ENCODE measurements at places on chromosomes 7 and 10.
A peak's percentile ranks its signal among the peaks of the same experiment; 100 is the strongest.

- no peak for DNase-seq
Observed at GRCh38 chr10:86261470-86261869, 105.1 kb downstream of the GRID1 start.

DNA sequence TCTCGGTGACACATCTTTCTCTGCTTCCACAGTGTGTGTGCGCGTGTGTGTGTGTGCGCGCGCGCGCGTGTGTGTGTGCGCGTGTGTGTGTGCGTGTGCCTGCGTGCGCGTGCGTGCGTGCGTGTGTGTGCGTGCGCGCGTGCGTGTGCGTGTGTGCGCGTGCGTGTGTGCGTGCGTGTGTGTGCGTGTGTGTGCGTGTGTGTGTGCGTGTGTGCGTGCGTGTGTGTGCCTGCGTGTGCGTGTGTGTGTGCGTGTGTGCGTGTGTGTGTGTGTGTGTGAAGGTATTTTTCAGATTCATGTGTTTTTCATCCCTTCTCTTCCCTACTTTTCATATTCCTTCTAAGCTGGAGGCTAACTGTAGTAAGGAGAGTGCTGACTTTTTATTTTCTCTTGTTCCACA, 148.4 kb downstream of the CREB5 start:
- DNase-seq, result no peak

- peak; percentile 4 for DNase-seq
Observed at GRCh38 chr10:93711891-93712290, 9.5 kb upstream of the FRA10AC1 start.

GRCh38 chr10:77401683-77402082, 235.9 kb downstream of the KCNMA1 start:
- DNase-seq, result no peak

GRCh38 chr10:125209591-125210355, 49.4 kb upstream of the CTBP2 start:
- peak; percentile 68 for DNase-seq

DNA sequence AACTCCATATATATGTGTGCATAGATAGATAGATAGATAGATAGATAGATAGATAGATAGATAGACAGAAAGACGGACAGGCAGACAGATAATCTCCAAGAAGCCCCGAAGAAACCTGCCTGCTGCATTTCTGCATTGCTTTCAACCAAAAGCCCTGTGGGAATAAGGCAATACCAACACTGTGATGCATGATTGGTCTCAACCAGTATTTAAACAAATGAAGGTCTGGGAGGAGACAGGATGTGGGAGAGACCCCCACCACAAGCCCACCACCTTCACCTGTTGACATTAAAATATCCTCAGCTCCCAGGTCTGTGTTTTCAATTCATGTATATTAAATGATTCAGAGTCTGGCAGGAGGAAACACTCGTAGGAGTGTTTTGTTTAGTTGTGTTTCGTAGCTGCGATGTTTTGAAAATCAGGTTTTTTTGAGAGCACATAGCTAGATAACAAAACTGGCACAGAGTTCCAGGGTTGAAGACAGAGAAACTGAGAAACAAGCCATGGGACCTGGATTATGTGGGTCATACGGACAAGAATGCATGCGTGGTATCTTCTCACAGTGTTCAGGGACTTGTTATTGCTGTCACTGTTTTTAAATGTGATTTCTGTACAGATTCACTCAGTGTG, 200.7 kb upstream of the AHR start:
- DNase-seq, result no peak

DNA sequence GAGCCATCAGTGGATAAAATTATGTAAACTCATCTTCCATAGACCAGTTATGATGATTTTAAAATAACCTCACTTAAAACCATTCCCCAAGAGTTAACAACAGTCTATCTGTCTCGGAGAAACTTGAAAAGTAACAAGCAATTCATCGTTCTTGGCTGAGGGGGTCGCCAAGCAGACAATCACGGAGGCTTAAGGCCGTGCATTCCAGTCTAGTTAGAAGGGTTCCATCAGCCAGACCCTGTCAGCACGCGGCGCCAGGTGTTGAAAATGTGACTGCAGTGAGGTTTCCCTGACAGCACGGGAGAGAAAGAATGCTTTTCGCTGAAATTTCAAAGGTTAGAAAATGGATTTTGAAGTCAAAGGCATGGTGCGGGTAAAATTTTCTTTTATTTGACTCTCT, 1025.0 kb upstream of the CELF2 start:
- no peak for DNase-seq

GRCh38 chr7:28410628-28411531, 1.4 kb upstream of the CREB5 start:
- DNase-seq, result peak; percentile 10

- DNase-seq, result no peak
Observed at GRCh38 chr10:26799342-26799741, 61.4 kb downstream of the ABI1 start.

DNA sequence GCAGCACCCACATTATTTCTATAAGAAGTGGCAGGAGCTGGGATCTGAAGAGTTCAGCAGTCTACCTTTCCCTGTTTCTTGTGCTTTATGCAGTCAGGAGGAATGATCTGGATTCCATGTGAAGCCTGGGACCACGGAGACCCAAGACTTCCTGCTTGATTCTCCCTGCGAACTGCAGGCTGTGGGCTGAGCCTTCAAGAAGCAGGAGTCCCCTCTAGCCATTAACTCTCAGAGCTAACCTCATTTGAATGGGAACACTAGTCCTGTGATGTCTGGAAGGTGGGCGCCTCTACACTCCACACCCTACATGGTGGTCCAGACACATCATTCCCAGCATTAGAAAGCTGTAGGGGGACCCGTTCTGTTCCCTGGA, 874 bp upstream of the RBP3 start:
- no peak for DNase-seq

DNA sequence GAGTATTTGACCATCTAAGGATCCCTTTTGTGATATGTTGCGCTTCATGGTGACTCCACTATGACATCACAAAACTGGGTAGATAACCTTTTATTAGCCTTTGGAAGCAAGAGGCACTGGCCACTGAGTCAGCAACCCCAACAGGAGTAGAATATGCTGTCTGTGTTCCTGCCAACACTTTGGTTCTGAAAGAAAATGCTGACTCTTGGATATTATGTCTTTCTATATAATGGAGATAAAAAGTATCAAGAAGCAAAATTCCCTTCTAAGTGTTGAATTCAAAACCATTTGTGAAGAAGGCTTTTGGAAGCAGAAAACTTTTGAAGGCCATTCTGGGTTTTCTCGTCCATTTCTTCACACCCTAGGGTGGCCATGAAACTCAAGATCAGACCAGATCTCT, 346.2 kb upstream of the LRGUK start:
- no peak for DNase-seq

GRCh38 chr7:155362380-155363145, 64.9 kb downstream of the INSIG1 start:
- no peak for DNase-seq

DNA sequence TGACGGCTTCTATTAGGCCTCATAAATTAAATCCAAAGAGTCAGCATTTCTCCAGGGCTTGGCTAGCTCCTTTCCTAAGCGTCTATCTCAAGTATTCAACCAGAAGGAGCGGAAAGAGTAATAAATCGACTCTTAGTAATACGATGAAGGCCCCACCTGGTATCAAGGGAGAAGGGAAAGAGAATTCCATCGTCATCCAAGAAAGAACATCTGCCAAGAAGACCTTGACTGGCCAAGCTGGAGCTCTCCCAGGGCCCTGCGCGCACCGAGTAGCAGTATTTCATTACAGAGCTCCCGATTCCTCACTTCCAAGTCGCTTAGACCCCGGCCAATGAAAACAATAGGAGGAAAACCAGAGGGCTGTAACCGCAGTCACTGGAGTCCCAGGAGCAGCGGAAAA, 178.0 kb upstream of the FRMD4A start:
- no peak for DNase-seq

DNA sequence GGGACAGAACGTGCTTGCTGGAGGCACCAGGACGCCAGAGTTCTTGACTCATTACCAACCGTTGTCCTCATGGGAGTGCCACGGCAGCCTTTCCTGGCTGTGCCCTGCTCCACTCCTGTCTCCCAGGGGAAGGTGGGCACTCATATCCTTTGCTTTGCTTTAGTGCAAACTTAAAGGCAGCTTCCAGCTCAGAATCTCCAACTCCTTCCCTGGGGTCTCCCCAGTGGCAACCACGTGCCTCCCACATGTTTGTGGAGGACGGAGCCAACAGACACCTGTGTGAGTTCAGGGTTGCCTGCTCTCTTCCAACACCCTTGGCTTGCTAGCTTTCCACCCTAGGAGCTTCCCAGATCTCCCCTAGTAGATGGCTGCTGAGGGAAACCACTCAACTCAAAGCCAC, 52.0 kb upstream of the HMX3 start:
- DNase-seq, result no peak

DNA sequence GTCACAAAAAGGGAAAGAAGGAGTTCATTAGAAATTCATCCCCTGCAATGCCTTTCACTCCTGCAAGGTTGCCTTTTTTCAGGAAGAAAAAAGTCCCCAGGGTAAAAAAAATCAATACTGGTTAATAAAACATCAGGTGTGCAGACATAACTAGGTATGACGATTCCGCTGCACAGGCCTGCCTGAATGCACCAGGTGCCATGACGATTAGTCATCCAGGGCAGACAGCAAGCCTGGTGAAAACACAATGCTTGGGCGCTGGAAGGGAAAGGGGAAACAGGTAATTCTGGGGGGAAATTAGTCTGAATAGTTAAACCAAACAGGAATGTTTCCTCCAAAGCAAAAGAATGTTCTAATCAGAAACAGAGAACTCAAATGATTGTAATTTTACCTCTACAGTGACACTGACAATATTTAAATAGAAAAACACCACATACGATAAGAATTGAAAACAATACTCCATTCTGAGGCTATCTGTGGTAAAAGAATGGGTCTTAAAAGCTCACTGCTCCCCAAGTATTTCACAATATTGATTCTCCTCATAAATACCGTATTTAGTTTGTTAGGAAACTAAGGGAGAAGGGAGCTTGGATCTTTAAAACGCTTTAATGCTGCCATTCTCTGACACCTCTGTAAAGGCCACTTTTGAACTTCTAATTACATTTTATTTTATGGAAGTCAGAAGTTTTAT, 45.2 kb downstream of the VPS41 start:
- DNase-seq, result no peak

- DNase-seq, result peak; percentile 84
Observed at GRCh38 chr7:56074371-56074791, 10.3 kb downstream of the SUMF2 start.

DNA sequence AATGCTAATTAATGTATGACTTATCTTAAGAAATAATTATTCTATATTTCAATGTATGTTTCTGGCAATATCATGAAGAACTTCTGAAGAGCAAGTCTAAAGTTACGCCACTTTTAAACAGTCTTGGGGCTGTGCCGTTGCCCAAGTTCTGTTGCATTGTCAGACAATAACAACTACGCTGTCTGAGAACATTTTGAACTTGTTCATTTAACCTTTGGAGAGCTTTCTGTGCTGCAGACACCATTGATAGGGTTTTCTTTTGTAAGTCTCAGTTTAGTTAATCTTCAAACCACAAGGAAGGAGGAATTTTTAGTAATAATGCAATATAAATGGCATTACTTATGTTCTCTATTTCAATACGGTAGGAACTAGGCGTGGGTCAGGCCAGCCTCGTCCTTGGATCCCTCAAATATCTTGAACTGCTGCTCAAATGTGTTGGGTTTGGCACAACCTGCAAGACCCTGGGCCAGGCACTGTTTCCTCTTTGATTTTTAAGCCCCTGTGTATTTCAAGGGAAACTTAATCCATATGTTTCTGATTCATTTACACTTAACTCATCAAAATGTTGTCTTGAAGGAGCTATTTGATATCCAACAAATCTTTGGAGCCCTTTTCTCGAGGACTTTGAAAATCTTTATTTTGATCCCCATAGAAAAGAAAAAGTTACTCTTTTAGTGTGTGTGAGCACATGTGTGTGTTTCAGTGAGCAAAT, 215.5 kb downstream of the INHBA start:
- DNase-seq, result no peak

GRCh38 chr7:27677912-27678612, 15.4 kb upstream of the HIBADH start:
- peak; percentile 97 for DNase-seq
